NCI-H510A (cell line): ENCODE measurements at places on chromosomes 3 and 15.

DNA sequence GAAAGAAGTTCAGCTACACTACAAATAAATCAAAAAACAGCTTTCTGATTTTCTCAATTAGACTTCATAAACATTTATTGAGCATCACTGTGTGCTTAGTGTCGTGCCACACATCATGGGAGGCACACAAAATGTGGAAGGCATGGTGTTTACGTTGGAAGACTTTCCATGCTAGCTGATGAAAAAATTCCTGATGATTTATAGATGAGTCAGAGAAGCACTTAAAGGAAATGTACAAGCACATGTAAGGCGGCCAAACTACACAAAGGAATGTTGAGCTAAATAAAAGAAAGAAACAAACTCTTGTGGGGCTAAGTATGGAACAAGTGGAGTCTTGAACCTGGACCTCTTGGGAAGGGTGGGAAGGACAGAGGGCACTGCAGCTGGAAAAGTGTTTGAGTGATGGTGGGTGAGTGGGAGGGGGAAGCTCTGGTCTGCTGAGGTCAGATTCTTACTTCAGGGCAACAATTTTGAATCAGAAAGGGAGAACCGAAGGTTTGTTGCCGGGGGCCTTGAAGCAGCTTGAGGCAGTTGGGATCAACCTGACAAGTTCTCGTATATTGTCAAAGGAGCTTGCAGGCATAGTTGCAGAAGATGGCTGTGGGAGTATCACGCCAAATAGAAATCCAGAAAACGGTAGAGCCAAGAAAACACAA is 66.9 kb downstream of the FOXB1 start:
- no peak for DNase-seq

DNA sequence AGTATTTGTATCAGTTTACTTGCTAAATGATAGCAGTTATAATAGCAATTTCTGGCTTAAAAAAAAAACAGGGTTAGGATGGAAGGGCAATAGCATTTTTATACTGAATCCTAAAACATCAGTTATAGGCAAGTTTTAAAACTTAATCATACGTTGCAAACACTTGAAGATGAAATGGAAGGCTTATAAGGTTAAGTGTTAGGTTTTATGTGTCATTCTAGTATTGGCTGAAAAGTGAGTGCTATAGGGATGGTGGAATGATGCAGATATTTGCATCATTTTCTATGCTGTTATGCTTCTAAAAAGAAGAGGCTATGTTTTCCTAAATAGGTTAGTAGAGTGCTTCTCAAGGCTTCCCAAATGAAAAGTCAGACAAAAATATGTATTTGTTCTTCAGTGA is 23.3 kb downstream of the ARIH1 start:
- DNase-seq = no peak

DNA sequence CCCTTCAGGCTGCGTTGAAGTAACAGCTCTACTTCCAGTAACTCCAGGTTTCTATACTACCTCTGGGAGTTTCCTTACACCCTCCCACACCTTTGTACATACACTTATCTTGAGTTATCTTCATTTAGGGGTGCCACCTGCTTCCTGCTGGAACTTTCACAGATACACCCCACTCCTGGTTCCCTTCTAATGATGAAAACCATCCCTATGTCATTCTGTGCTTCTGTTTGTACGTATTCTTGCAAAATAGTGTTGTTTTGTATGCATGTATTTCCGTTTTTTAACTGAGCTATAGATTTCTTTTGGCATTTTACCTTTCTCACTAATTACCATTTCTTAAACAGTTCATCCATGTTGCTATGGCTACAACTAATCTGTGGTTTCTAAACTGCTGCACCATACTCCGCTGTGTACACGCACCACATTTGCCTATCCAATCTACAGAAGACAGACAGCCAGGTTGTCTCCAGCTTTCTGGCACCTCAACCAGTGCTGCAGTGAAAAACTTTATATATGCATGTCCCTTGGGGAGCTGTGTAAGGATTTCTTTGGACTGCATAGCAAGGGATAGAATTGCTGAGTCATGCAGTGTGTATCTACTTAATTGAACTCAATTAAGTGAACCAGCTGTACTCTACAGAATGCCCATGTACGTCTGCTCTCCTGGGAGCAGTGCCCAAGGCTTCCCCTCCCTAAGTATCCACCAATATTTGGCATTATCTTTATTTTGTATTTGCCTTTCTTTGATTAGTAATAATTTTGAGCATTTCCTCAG is 61.4 kb upstream of the ST8SIA2 start:
- no peak for DNase-seq

GRCh38 chr3:184341925-184342324 is 4.5 kb downstream of the FAM131A start:
- DNase-seq = peak; percentile 82

- no peak for DNase-seq
Observed at GRCh38 chr3:129616713-129617112, 10.2 kb upstream of the PLXND1 start.

DNA sequence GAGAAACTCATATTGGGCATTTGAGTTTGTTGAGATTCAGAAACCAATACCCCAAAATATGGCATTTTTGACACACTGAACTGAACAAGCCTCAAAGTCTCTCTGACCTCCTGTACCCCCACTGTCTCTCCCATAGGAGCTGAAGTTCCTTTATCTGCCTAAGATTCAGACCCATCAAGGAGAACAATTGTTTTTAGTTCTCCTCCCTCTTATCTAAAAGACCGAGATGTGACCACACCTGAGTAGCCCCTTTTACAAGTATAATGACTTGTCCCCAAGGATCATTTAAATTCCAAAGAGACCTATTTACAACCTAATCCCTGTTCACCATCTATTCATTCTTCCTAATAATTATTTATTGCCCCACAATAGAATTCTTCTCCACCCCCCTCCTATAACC is 122.1 kb upstream of the PLAAT1 start:
- no peak for DNase-seq

DNA sequence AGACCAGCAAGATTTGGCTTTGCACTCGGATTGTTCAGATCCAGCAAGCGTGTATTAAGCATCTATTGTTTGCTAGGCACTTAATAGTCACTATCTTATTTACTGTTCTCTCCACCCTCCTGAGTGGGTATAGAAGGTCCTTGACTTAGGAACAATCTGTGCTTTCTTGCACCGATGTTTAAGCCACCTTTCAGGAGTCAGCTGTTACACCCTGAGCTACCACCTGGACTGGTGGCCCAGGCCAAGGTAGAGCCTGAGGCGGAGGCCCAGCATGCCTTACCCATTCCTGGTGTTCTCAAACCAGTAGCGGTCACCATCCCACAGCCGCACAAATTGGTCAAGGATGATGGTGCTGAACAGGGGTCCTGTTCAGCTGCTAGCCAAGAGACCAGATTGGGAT is 10.0 kb downstream of the DUOX1 start:
- DNase-seq = no peak

DNA sequence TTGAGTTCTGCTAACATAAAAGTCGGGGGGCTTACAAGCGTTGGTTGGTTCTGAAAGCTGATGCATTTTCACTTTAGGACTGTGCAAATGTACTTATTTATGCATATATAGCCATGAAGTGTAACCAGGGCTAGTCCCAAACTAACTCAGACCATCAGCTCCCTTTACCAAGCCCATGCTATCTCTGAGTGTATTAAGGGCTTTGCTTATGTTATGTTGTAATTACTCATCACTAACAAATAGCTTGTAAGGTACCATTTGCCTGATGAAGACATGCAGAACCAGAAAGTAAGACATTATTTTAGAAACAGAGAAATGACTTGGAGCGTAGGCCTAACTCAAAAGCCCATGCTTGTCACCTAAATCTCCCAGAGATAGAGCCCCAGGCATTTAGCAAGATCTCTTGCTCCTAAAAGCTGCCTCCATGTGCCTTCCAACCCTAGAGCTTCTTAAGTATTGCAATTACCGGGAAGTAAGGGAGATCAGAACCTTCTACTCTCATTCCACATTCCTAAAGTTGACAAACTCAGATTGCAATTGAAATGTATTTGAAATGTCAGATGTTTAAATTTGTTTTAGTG is 362.9 kb upstream of the RBMS3 start:
- no peak for DNase-seq

GRCh38 chr3:98732286-98733052 is 30.7 kb upstream of the ST3GAL6 start:
- DNase-seq = peak; percentile 32

DNA sequence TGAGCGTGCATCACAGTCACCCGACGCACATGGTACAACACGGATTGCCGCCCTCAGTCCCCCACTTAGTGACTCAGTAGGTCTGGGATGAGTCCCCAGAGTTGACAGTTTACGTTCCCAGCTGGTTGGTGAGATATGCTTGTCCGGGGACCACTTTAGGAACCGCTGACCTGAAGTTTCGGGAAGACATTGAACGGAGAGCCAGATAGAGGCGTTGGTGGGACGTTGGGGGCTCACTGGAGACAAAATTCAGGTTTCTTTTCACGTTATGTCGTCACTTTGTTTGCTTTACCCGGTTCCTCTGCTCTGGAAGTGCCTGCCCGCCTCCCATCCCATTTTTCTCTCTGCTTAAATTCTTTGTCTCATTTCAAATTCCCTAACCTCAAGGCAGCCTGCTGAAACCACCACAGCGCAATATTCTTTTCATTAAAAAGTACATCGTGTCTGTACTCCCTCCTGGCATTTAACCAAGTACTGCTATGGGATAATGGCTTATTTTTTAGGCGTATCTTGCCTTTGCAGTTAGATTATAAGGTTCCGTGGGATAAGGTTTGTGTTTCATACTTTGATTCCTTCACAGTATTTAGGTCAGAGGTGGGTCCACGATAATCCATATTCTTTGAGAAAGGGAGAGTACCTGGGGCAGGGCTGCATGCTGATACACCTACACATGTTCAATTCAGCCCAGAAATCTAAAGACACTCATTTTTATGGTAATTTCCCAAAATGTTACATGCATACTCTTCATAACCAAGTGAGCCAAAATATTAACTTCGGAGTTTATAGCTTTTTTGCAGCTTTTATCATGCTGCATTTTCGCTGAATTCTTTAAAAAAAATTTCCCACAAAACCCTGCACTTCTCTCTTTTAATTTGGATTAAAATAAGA is 921 bp downstream of the LMLN start:
- DNase-seq = no peak

- no peak for DNase-seq
Observed at GRCh38 chr15:84591815-84592214, 9.0 kb upstream of the ZSCAN2 start.

- no peak for DNase-seq
Observed at GRCh38 chr3:65130782-65131181, 443.0 kb upstream of the ADAMTS9 start.

GRCh38 chr3:131091768-131092167 is 65.1 kb downstream of the NEK11 start:
- DNase-seq = no peak

DNA sequence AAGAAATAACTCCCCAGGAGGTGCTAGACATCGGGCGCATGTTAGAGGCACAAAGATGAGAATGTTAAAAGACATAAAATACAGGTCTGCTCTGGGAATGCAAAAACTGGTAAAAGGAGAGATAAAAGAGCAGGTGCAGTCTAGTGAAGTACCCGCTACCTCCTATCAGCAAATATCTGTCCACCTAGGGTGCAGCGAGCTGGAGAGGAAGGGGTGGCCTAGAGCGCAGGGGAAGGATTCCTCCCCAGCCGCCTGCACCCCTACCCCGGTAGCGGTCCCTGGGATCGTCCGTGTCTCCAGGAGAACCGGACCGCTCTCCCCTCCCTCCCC is 237 bp upstream of the ZNF662 start:
- no peak for DNase-seq

DNA sequence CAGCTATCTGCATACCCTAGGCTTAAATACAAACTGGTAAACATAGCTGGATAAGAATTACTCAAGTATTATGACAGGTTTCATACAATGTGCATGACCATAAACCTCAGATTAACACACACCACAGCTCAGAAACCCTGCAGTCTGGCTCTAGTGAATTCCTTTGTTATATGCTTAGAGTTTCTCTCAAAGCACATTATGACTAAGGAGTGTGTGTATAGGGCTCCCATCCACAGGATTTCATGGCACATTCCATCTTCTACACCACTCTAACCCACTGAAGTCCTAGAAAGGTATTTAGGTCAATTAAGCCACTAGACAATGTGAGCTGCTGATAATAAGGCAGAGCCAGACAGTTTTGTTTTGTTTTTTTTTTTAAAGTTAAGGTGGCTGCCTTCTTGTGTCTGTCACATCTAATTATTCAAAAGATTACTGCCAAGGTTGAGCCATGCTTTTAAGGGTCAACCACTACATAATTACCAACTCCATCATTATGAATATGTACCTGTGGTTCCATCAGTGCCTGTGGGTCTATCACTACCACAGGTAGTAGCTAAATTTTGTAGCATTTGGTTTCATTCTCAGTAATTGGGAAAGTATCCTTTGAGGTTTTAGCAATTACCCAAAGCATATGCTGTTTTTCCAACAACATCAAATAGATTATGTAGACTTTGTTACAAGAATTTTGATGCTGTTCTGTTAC is 107.0 kb downstream of the ALCAM start:
- DNase-seq = no peak

GRCh38 chr15:27495963-27496459 is 525.0 kb downstream of the GABRG3 start:
- peak; percentile 80 for DNase-seq

DNA sequence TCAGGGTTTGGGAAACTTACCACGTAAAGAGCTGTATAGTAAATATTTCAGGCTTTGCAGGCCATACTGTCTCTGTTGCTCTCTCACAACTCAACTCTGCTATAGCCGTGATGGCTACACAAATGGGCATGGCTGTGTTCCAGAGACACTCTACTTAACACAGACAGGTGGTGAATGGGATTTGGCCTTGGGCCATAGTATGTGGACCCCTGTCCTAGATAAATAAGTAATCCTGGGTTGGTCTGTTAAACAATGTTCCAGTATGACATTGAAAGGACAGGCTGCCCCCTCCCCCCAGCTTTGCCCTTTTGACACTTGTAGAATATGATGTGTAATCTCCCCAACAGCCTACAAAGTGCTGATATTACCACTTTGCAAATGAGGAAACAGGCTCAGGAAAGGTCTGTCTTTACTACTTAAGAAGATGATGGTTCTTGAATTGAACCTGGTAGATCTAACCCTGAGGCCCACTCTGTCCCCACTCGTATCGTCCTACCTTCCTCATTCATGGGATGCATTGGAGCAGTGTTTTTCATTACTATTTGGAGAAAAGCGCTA is 38.4 kb downstream of the SLCO3A1 start:
- DNase-seq = no peak

DNA sequence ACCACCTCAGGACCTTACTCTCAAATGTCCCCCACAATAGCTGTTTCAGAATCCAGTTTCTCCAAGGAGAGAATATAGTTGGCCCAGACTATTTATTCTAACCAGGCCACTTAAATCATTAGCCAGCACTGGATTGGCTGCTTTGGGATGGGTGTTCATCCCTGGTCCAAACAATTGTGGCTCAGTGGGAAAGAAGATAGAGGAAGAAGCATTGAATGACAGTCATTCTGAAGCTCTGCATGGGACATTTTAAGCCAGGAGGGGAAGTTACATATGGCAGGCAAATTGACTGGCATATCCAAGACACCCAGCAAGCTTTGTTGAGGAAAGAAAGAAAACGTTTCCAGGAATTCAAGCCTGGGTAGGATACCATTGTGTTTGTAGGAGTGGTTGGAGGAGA is 5.6 kb upstream of the DCLK3 start:
- no peak for DNase-seq
